Cardiac fibroblast (primary cell): ENCODE measurements at places on chromosomes 2 and 18.
A peak's percentile ranks its signal among the peaks of the same experiment; 100 is the strongest.

GRCh38 chr2:241123816-241124536, 21.9 kb upstream of the MTERF4 start:
- no peak for DNase-seq

DNA sequence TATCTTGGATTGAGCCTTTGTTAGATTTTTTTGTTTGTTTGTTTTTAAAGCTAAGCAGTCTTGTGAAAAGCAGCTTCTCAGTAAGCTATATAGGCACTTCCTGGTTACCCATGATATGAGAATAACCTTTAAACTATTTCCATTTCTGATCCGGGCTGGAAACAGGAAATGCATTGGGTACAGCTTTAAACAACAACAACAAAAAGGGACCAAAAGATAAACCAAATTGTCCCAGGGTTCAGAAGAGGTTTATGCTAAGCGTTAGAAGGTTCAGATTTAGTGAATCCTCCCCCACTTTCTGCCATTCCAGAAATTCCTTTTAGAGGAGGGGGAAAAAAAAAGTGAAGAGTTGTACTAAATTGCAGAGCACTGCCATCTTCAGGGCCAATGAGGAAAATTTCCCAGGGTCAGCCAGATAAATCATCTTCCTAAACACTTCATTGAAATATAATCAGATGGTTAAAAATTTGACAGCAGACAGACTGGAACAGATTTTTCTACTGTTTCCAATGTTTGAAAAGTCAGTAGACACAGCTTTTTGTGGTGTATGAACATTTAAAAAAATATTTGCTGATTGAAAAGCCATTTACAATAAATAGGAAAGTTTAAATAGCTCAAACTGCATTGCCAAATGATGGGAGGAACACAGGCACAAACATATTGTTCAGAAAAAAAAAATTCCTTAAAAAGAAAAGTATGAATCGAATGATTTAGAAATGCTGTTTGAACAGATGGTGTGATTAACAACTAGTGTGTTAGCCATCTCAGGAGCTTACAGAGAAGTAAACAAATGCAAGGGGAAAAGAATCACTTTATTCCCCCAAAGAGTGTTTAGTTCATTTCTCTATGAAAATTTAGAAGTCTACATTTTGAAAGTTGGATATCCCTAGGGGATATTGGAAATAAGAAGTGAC, 189.9 kb upstream of the TANK start:
- DNase-seq = peak; percentile 93

GRCh38 chr2:131145040-131145439, 39.9 kb downstream of the PLEKHB2 start:
- DNase-seq = no peak

DNA sequence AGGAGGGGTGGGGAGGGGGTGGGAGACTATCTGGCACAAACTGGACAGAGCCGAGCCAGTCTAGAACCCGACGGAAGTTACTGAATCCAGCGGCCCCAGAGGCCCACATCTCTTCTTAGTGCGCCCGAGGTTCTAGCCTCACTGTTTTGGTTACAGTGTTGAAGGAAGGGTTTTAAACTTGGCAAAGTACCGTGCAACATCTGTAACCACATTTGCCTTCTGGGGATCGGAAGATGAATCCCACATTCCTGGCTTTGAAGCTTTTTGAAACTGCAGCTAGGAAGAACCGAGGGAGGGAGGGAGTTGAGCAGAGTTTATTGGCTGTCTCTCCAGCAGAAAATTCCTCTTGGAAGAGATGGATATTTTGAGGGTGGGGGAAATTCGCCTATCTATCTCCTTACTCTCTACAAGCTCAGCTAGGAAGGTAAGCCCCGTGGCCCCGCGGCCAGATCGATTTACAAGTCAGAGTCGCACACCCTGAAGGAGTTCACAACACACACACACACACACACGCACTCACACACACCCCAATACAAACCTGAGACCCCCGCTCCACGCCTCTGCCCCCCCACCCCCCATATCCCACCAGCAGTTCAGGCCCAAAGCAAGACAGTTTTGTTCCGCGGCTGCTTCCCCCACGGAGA, 1.0 kb downstream of the ACVR1 start:
- DNase-seq = peak; percentile 87

DNA sequence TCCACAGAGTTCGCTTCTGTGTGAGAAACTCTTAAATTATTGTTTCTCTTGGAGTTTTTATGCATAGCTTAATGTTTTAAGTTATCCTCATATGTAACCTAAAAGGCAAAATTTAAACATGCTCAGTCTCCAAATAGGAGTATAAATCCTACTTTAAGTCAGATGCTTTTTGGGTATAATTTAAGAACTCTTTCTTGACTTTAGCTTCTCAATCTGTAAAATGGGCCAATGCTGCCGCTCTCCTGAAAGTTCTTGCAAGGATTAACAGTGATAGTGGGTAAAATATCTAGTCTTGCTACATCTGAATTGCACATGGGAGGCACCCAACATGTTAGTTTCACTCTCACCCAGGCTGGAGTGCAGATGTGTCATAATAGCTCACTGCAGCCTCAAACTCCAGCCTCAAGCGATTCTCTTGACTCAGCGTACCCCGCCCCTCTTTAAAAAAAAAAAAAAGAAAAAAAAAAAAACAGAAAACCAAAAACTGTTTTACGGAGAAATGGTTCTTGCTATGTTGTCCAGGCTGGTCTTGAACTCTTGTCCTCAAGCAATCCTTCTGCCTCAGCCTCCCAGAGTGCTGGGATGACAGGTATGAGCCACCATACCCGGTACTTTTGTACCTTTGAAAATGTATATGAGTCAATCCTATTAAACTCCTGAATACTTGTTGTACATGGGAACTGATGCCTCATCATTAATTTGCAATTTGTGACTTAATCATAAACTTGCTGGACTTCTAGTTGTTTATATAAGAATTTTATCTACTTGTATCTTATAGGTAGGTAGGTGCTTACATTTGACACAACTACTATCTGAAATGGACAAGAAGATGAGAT, 1.8 kb downstream of the FBXO48 start:
- no peak for DNase-seq

GRCh38 chr2:128967646-128968045, 649.0 kb upstream of the HS6ST1 start:
- no peak for DNase-seq

- peak; percentile 88 for DNase-seq
Measured at GRCh38 chr2:117958186-117958585, 55.7 kb downstream of the CCDC93 start.

GRCh38 chr2:207142461-207142860, 23.3 kb downstream of the KLF7 start:
- DNase-seq = no peak

- no peak for DNase-seq
Measured at GRCh38 chr18:10804126-10804525, 278.3 kb downstream of the NAPG start.

- DNase-seq = peak; percentile 62
Measured at GRCh38 chr2:62785810-62786597, 80.5 kb downstream of the EHBP1 start.

DNA sequence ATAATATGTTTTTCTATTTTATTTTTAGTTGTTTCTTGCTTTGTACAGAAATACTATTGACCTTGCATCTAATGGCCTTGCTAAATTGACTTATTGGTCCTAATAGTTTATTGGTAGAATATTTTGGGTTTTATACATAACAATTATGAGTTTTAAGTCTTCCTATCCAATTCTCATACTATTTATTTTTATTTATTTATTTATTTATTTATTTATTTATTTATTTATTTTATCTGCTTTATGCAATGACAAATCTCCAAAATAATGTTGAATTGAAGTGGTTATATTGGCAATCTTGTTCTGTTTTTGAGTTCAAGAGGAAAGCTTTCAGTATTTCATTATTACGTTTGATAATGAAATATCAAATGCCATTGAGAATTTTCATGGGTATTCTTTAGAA, 488.3 kb downstream of the CDH2 start:
- no peak for DNase-seq

- DNase-seq = peak; percentile 57
Measured at GRCh38 chr2:212548455-212548819, 9.8 kb upstream of the ERBB4 start.

GRCh38 chr2:152407204-152407721, 72.3 kb downstream of the FMNL2 start:
- peak; percentile 58 for DNase-seq

- DNase-seq = peak; percentile 37
Measured at GRCh38 chr2:158297606-158298005, 158.9 kb downstream of the CCDC148 start.
